ENCODE measurements at places on chromosomes 6 and 20. TPM values are rescaled to one million over a fixed set of nuclear protein-coding genes. Genes with fewer than 3 reads are reported as not detected.

DNA sequence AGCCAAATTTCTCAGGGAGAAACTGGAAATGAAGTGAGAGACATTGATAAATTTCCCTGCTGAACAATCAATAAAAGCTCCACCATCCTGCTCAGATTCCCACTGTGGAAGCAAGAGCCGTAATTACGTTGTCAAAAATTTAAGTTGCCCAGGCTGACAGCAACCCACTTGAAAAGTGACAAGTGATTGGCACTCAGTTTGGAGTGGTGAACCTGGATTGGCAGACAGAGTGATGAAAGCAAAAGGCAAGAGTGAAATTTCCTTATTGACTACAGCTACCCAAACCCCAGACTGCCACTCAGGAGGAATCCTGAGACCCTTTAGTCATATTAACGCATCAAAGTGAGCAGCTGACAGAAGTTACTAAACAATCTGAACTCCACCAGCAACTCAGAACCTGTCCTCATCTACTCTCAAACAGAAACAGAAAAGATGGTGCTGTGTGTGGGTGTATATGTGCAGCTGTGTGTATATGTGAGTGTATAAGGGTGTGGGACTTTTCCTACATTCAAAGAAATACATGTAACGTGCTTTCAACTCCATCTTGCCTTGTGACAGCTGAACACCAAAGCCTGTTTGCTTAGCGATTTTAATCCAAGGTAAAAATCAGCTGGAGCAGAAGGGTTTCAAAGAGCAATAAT lies 157.4 kb downstream of the PKHD1 start:
- no peak for DNase-seq

DNA sequence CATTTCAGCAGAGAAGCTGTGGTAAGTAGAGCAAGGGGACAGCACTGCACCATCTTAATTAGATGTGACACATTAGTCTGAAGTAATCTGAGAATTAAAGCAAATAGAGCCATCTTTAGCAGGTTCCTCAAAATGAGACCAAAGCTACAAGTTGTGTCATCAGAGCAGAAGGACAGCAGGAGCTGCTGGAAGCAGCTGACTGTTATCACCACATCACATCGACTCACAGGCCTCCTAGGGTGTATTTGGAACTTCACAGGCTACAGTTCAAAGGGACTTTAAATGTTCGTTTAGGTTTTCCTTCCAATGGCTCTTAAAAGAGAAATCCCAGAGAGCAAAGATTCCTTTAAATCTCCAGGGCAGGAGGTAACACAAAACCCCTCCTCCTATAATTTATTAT lies 69.5 kb downstream of the LCA5 start:
- no peak for DNase-seq

The NKAIN4 gene
- polyA plus RNA-seq = 29.5 TPM

The ERVFRD-1 gene
- polyA plus RNA-seq = 0.15 TPM

GRCh38 chr6:41291717-41292116 lies 5.2 kb upstream of the TREM1 start:
- DNase-seq = no peak

DNA sequence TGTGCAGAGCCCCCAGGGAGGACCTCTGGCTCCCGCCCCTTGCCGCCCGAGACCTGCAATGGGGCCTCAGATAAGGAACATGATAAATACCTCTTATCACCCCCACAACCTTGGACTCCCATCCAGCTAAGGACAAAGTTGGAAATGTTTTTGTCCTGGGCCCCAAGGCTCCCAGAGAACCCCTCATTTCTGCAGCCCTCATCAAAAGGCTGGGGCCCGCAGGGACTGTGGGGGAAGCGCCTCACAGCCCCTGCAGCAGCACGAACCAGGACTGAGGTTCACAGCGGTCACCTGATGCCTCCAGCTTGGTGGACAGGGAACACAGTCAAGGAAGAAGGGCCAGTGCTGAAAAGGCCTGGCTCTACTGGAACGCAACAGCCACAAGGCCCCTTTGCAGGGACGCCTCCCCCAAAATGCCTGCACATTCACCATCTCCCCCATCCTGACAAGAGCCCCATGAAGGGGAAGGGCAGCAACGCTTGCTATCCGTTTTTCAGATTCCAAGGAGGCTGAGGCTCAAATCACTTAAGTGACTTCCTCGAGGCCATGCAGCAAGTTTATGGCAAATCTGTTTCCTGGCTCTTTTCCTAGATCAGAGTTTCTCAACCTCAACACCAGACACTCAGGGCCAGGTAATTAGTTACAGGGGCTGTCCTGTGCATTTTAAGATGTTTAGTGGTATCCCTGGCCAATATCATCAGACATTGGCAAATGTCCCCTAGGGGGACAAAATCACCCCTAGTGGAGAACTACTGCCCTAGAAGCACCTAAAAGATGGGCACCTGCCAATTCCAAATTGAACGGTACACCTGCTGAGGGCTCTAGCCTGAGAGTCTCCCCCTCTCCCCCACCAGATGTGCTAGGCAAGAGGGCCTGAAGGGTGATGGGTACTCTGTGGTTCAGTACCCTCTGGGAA lies 10.6 kb downstream of the TFEB start:
- no peak for DNase-seq

DNA sequence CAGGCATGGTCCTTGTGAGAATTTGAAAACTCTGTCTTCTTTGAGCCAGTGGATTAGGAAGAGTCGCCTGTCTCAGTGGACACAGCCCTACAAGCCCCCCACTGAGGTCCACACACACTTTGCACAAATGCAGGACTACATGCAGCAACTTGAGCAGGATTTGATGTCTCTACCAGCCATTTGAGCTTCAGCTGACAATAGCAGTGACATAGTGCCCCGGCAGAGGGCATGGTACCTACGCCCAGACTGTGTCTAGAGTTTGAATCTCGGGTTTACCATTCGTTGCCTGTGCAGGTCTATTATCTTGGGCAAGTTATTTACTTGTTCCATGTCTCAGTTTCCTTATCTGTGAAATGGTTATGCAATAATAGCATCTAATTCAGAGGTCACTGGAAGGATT lies 580.1 kb downstream of the TFAP2B start:
- DNase-seq = no peak

DNA sequence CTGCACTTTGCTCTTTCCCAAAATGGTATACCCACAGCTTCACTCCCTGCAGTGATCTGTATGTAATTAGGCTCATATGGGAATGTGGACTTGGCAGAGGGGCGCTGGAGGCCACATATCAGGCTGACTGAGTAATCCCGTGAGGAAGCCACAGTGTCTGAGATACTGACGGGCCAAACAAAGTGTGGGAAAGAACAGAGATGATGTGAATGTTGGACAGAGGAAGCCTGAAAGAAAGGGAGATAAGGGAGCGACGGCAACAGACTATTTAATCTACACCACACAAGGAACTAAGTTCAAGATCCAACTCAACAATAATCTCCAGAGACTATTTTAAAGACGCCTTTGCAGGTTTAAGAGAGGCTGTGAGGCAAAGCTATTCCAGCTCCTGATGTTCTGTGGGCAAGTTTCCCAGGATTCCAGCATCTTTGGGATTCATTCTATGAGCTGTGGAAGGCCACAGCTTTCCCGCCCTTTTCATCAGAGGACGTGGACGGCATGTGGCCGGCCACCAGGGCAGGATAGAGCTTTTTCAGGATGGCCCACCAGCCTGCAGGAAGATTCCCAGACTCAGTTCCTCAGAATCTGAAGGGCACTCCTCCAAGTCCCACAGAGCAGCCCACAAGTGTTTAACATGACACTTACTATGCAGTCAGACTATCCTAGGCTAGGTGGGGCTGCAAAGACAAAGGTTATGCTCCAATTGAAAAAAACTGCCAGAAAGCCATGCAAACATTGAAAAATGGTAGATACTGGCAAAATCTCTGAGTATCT lies 237.5 kb downstream of the ATXN1 start:
- DNase-seq = no peak

GRCh38 chr6:157268835-157269234 lies 54.5 kb downstream of the TMEM242 start:
- DNase-seq = no peak

DNA sequence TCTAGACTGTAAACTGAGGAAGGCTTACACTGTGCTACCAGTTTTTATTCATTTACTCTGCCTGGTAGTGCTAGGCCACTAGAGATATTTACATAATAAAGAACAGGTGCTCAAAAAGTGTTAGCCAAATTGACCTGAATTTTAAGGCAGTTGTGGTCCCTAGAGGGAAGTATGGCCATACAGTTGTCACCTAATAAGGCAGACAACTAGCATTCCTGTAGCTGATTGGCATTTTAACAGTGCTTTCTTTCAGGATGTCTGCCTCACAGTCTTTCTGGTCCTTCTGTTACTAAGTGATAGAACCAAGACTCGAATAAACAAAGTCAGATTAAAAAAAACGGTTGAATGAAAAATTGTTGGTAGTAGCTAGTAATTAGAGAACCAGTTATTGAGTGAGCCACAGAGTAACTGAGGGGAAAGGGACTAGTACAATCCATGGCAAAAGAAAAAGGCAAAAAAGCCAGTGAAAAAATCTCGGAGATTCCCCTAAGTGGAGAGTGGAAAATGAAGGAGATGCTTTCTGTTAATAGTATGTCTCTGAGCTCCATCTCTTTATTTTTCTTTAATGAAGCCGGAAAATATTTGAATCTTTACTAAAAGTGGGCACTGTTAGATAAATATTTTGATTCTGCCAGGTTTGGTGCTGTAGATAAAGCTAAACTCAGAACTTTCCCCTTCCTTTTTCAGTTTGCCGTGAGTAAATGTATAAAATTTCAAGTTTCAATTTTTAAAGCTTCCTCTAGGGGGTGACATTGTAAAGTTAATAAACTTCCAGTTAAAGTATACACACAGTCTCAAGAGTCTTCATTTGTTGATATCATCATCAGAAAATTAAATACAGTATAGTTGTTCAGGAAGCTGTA lies 9.1 kb downstream of the VTA1 start:
- peak; percentile 16 for DNase-seq

GRCh38 chr20:3364323-3365013 lies 43.0 kb downstream of the DNAAF9 start:
- no peak for DNase-seq

The KIF25 gene
- 0.73 TPM for polyA plus RNA-seq

DNA sequence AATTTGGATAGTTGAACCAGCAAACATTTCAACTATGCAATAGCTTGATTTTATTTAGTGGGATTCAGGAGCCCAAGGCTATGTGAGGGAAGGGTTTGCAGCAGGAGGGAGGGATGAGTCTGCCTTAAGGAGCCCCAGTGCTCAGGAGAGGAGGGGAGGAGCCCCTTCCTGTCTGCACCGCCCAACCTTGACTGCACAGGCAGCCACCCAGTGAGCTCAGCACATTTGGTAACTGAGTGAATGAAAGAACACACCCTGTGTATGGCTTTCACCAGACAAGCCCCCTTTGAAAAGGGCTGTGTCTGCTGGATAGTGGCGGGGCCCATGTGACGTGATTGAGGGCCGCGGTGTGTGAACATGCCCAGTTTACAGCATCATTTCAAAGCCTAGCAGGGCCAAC lies 17.0 kb downstream of the DACT2 start:
- no peak for DNase-seq

GRCh38 chr6:99813565-99813964 lies 180.5 kb downstream of the MCHR2 start:
- DNase-seq = no peak

- DNase-seq = no peak
Observed at GRCh38 chr6:17730078-17730704, 23.5 kb upstream of the NUP153 start.

GRCh38 chr6:25534942-25535631 lies 116.9 kb upstream of the SCGN start:
- DNase-seq = no peak

GRCh38 chr20:40770564-40771307 lies 81.7 kb upstream of the MAFB start:
- no peak for DNase-seq

GRCh38 chr20:35223941-35224340 lies 2.5 kb upstream of the MMP24 start:
- no peak for DNase-seq

GRCh38 chr20:24770628-24771541 lies 178.2 kb upstream of the CST7 start:
- DNase-seq = no peak

DNA sequence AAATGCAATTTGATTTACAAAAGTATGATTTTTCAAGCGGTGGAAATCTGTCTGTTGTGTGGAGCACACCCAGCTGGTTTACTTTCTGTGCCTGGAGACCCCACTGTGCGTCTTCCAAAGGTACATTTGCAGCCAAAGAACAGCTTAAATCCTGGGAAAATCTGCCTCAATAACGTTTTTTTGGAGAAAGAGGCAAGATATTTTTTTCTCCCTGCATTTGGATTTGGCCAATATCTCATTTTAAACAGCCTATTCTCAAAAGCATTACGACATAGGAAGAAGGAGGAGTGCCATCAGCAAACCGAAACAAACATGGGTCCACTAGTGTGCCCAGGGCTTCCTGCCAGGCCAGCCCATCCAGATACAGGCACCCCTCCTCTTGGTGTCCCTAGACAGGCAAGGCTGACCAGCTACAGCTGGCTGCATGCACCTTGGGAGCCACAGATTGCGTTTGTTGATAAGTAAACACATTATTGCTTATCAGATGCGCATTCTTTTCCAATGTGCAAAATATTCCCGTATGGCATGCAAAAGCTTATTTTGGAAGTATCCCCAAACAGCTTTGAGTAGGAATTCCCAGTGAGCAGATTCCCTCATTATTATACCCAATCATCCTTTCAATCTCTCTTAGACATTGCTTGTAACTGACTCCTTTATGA lies 184.5 kb upstream of the MARCKS start:
- peak; percentile 78 for DNase-seq
